Stimulated activated CD8-positive, alpha-beta memory T cell treated with anti-CD3 and anti-CD28 coated beads, Interleukin-4, amount 100 ng/mL, for 1 hour (primary cell): ENCODE measurements at places on chromosomes 4 and X.

DNA sequence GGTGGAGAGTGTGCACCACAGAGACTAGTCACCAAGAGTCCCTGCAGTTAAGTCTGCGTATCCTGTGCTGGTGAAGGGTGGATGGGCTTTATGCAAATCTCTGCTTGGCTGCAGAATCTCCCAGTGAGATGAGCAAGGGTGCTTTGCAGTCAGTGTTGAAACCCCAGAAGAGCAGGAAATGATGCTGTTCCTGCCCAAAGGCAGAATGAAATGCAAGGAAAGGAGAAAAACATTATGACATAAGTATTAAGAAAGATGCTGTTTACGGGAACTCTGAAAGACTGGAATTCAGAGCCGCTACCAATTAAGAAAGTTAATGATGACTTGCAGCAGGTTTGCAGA lies 25.4 kb upstream of the ACSL1 start:
- DNase-seq: no peak

- DNase-seq: no peak
Measured at GRCh38 chrX:292900-293897, 12.0 kb downstream of the PLCXD1 start.

DNA sequence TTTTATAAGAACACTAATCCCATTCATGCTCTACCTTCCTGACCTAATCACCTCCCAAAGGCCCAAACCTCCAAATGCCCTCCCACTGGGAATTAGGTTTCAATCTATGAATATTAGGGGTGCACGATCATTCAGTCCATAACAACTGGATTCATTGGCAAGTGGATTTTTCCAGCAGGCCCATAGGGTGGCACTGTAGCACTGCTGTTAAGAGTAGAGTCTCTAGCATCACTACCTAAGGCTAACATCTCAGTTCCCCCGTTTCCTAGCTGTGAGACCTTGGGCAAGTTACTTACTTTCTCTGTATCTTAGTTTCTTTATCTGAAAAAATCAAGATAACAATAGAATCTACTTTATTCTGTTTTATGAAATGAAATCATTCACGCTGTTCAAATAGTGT lies 315.8 kb downstream of the STIM2 start:
- no peak for DNase-seq

DNA sequence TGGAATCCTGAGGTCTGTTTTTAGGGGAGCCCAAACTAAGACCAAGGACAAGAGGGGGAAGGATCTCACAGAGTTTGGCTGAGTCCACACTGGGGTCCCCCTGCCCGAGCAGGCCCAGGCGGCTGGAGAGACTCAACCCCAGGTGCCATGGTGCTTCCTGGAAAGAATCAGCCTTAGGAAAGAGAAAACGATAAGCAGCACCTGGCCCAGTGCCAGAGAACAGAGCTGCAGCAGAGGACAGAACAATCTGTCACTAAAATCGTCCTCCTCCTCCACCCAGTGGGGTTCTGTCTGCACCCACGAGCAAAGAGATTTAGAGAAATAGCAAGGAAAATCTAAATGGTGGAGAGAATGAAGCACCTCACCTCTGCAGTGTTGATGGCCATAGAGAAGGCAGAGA lies 470.5 kb downstream of the BCOR start:
- no peak for DNase-seq

DNA sequence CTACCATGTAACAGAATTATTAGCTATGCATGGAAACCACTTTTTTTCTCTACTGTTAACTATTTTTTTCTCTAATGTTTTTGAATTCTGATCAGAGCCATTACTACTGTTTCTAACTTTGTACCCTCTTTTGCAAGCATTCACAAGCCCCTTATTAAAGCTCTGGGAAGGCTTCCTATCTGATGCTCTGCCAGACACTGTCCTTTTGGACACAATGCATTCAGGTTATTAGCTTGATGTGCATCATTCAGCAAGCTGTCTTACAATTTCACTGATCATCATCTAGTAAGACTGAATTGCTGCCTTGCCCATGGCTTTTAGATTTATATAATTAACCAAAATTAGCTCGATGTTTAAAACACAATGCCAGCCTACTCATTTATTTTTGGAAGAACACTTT lies 155.1 kb downstream of the NR3C2 start:
- DNase-seq: no peak

DNA sequence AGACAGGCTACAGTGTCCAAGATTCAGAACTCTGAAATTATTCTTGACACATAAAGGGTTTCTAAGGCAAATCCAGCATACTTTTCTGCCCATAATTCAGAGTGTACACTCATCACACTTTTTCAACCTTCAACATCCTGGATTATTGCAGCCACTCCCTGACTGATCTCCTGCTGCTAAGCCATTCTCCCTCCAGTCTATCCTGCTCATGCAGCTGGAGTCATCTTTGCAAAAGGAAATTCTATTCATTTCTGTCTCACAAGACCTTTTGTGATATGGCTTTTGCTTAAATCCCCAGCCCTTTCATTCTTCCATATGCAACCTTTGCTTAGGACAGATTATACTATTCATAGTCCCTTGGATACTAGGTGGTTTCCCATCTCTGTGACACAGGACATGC lies 236.1 kb upstream of the LDB2 start:
- no peak for DNase-seq

GRCh38 chr4:126899331-126899801 lies 733.4 kb upstream of the INTU start:
- DNase-seq: no peak

DNA sequence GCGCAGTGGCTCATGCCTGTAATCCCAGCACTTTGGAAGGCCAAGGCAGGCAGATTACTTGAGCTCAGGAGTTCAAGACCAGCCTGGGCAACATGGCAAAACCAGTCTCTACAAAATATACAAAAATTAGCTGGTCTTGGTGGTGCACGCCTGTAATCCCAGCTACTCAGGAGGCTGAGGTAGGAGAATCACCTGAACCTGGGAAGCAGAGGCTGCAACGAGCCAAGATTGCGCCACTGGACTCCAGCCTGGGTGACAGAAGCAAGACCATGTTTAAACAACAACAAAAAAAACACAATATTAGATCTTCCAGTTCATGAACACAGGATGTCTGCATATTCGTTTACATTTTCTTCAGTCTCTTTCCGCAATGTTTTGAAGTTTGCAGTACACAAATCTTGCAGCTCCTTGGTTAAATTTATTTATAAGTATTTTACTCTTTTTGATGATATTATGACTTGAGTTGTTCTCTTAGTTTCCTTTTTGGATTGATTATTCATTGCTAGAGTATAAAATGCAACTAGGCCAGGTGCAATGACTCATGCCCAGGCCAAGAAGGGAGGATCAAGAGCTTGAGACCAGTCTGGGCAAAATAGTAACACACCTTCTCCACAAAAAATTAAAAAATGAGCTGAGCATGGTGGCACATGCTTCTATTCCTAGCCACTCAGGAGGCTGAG lies 30.4 kb upstream of the ABCG2 start:
- no peak for DNase-seq

- DNase-seq: no peak
Measured at GRCh38 chrX:119682019-119682989, 10.7 kb downstream of the SEPTIN6 start.

DNA sequence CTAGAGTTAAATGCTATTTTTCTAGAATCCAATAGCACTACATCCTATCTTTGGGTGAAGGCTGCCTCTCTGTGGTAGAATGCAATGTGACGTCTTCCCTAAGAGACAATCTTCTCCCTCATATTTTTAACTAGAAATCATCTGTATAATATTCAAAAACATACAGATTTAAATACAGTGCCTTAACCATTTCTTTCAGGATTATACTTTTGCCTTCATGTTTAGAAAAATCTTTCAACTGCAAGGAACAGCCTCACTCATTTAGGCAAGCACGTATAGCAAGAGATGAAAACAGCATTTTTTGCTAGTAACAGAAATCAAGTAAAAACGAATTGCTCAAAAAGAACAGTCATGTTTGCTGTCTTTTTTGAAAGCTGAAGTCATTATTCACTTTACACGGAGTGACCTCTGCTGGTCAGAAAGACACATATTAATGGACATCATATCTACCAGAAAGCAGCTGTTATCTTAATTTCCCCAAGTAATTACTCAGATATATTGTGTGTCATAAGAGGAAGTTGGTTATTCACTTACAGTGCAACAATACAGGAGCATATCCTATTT lies 422.3 kb downstream of the STPG2 start:
- no peak for DNase-seq

- no peak for DNase-seq
Measured at GRCh38 chrX:101659601-101660063, at the start of gene ARMCX2. TSS of gene ARMCX2 (minus strand) at chrX:101659850. CDS start at chrX:101657588, 2,262 bp downstream.

DNA sequence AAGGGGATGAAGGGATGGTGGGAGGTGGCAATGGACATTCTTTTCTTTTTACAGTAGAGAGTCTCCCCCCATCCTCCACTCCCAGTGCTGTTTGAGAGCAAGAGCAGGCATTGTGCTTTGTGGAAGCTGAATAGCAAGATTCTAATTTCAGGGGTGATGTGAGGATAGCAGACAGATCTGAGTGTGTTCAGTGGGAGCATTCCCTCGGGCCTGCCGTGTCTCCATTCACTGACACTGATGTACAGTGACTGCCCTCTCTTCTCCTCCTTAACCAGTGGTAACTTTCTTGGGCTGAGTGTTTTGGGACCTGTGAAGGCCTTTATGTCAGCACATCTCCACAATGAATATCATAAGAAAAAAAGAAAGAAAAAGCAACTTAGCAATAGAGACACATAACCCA lies 396.6 kb upstream of the RPS6KA3 start:
- no peak for DNase-seq

DNA sequence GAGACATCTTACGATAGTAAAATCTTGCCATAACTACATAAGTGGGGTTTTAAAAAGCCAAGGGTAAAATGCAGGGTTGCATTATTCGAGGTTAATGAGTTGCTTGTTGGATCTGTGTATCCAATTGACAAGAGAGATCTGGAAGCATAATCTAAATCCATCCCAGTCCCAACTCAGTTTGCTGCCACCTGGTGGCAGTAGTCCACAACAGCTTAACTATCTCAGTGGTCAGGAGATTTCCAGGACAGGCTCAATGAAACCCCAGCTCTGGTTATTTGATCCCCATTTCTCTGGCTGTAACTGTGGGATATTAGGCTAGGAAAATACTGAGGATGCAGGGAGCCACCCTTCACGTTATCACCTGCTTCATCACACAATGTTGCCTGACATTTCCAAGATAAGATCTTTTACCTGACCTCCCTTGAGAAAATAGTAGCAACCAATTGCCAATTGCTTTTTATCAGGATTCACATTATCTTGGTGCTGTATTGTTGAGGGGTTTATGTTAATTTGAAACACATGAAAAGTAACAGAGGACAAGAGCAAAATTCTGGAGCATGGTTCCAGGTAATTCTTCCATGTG lies 88.2 kb upstream of the TNIP3 start:
- peak; percentile 14 for DNase-seq

DNA sequence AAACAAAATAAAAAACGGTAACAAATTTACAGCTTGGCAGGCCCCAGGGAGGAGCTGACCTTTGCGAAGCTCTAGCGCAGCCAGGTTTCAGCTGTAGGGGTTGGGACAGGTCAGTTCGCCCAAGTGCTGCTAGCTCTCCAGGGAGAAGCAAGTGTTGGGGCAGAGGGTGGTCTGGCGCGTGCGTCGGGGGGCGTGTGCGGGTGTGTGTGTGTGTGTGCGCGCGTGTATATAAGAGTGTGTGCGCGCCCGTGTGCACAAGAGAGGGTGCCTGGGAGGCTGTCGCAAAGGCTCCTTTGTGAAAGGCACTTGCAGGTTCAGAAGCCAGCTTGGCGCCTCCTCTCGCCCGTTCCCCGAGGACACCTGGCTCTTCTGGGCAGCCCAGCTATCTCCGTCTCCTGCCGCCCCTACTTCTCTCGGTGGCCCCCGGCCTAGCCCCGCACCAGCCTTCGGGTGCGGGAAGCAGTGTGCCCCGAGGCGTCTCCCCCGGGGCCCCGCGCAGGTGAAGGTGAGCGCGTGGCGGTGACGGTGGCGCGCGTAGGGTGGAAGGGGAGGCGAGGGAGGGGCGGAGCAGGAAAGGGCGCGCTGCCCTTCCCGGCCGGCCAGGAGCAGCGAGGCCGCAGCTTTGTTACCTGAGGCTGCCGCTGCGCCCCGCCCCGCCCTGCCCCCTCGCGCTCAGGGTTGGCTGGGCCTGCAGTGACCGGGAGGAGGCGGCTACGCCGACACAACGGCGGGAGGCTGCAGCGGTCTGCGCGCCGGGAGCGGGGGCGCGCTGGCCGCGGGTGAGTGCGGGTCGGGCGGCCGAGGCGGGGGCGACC lies at the start of gene FHDC1:
Gene FHDC1, plus strand, starts transcription at position 693 of the 815 bp plus-strand sequence. CDS start 6,735 bp downstream, outside the sequence.
- no peak for DNase-seq

- DNase-seq: no peak
Measured at GRCh38 chr4:74056114-74056857, 17.8 kb upstream of the CXCL3 start.

DNA sequence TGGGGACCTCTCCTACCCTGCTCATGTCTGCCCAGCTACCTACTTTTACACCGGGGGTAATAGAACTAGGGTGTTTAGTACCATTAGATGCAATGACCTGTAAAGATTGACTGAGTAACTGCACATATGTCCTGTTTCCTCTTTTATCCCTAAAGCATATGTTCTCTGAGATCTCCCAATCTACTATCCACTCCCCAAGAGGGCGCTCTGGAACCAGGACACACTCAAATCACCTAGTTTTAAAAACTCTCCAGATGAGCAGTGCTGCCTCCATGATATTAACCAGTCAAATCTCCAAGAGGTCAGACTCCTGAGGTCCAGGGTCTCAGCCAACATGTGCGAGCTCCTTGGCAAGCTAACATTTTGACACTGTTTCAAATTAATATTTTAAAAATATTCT lies 87.0 kb upstream of the TSPAN5 start:
- no peak for DNase-seq

DNA sequence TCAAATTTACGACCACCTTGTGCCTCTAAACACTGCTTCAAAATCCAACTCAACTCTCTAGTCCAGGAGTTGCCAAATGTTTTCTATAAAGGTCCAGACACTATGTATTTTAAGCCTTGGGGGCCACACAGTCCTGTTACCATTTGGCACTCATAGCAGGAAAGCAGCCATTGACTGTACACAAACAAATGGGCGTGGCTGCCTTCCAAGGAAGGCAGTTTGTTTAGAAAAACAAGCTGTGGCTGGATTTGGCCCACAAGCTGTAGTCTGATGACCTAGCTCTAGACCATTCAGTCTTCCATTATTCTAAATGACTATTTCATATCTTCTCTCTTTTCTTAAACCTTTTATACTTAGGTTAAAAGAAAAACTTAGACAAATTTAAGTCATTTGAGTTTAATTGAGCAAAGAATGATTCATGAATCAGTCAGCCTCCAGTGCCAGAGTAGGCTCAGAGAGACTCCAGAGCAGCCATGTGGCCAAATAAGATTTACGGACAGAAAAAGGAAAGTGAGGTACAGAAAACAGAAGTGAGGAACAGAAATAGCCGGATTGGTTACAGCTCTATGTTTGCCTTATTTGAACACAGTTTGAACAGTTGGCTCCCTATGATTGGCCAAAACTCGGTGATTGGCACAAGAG lies 825.8 kb upstream of the LCORL start:
- no peak for DNase-seq

- no peak for DNase-seq
Measured at GRCh38 chrX:5681159-5681558, 547.5 kb downstream of the NLGN4X start.

DNA sequence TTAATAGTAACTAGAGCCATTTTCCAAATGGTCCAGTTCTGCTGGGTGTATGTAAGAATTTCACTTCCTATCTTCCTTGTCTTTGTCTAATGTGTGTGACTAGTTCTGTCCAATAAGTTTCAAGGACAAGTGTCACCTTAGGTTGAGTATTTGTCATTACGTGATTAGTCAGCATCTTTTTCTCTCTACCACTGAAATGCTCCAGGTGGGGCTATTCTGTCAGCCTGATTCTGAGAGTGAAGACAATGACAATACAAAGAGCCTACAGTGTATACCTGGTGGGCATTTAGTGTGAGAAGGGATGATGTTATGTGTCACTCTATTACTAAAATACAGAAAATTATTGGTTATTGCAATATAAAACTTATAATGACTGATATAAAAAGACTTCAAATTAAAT lies 876.3 kb downstream of the C4orf33 start:
- no peak for DNase-seq
